ENCODE measurements at places on chromosomes 5 and 9. TPM values are rescaled to one million over a fixed set of nuclear protein-coding genes. Genes with fewer than 3 reads are reported as not detected.

Gene FLT4
- total RNA-seq: 7.2 TPM

Gene BSPRY
- not detected for total RNA-seq

Gene CYSRT1
- 1.3 TPM for total RNA-seq

- no peak for DNase-seq
Measured at GRCh38 chr5:59107692-59108091, 524.8 kb downstream of the RAB3C start.

DNA sequence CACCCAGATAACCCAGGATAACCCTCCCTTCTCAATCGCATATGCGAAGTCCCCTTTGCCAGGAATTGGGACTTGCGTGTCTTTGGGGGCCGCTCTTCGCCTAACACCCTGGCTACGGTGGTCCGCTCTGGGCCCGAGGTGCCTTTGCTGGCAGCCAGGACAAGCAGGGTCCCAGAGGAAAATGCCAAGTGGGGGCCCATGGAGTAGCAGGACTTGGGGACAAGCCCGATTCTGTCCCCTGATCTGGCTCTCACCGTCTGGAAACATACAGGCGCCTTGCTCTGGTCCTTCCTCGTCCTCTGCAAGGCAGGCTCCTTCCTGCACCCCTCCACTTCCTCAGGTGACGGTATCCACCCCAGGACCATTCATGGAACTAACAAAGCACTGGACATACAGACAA lies 78.1 kb upstream of the UNC5A start:
- DNase-seq: no peak

GRCh38 chr5:174342696-174343095 lies 297.2 kb downstream of the NSG2 start:
- no peak for DNase-seq

DNA sequence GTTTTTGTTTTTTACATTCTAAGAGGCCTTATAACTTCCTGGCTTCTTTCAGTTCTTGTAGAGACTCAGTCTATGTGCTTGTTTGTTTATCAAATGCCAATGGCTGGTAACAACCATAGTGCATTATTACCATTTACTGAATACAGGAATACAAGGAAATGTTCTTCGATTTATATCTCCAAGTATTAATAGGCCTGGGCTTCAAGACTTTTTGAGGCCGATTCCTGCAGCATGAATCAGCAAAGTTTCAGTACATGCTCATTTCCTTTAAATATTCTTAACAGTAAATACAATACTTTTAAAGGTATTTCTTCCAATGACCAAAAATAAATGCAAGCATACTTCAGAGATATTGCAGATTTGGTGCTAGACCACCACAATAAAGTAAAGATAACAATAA lies 535.3 kb downstream of the EFNA5 start:
- peak; percentile 60 for DNase-seq

DNA sequence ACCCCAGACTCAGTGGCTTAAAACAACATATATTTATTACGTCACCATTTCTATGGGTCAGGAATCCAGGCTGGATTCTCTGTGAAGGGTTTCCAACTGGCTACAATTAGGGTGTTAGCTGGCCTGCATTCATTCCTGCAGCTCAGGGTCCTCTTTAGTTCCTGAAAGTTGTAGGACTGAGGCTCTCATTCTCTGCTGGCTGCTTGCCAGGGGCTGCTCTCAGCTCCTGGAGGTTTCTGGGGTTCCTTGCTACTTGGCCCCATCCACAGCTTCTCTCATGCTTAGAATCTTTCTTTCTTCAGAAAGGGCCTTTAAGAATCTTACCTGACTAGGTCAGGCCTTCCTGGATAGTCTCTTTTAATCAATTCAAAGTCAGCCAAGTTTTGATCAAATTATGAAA lies 424.6 kb downstream of the GADD45G start:
- DNase-seq: no peak

GRCh38 chr5:154278908-154279307 lies 88.4 kb downstream of the GALNT10 start:
- peak; percentile 75 for DNase-seq

All from astrocyte (in vitro differentiated cells and primary cell).